Tibial nerve (tissue), 4 donors: ENCODE measurements at places on chromosomes 7 and 10. TPM values are rescaled to one million over a fixed set of nuclear protein-coding genes. Genes with fewer than 3 reads are reported as not detected.

The GPR37 gene
- not detected for total RNA-seq

The MKLN1 gene
- total RNA-seq: 143 TPM

The ABCB4 gene
- total RNA-seq: 0.90 TPM

The SORBS1 gene
- 427 TPM for total RNA-seq

The DHTKD1 gene
- 26.8 TPM for total RNA-seq

The TFR2 gene
- total RNA-seq: not detected

The ELOVL3 gene
- not detected for total RNA-seq

The PPP1R3C gene
- 3.8 TPM for total RNA-seq

The HTR7 gene
- 0.42 TPM for total RNA-seq

The PTPN20 gene
- total RNA-seq: 3.1 TPM

The TMEM236 gene
- total RNA-seq: 1.7 TPM

The PHKG1 gene
- total RNA-seq: 1.3 TPM

The GOT1 gene
- total RNA-seq: 19.9 TPM

The SH2D4B gene
- total RNA-seq: not detected

The IL15RA gene
- total RNA-seq: 18.6 TPM

The TAS2R4 gene
- 7.3 TPM for total RNA-seq

The AIFM2 gene
- 13.3 TPM for total RNA-seq

The ZNF488 gene
- 0.59 TPM for total RNA-seq

The OR2A1 gene
- 0.60 TPM for total RNA-seq

The SFTPA1 gene
- not detected for total RNA-seq

The FAM25G gene
- not detected for total RNA-seq

The ERVW-1 gene
- not detected for total RNA-seq

The PRKCQ gene
- not detected for total RNA-seq

The SORCS1 gene
- total RNA-seq: 61.5 TPM
